ENCODE measurements at places on chromosomes 3 and 15.
A peak's percentile ranks its signal among the peaks of the same experiment; 100 is the strongest.

- no peak for DNase-seq
Observed at GRCh38 chr3:185527364-185527763, 25.0 kb downstream of the LIPH start.

- DNase-seq, result no peak
Observed at GRCh38 chr15:69410248-69410874, 3.8 kb upstream of the KIF23 start.

DNA sequence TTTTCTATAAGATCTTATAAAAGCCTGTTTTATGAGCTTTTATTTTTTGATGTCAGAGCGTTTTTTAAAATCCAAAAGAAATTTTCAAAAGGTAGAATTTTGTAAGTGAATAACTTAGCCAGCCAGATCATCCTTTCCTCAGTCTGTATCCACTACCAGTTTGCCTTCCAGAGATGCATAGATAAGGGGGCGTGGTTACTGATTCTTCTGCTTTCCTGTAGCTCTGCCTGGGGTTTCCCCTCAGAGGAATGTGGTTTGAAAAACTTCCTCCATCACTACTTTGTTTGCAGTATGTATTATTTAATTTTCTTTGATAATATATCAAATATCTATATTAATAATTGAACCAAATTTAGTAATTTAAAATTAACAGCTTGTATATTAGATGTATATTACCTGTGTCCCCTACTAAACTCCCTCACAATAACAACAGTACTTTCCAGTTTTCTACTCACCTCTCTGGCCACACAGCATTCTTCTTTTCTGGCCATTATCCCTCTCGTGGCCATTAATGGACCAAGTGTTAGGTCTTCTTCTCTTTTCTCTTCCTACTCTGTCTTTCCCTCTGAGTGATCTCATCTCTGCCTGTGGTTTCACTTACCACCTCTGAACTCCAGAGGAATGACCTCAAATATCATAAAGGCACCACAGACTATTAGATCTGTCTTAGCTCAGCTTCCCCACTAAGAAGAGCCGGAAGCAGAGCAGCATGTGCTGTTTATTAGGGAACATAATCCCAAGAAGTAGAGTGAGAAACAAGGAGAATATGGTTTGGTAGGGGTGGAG lies 239.7 kb downstream of the UBE2E2 start:
- peak; percentile 28 for DNase-seq

- DNase-seq, result no peak
Observed at GRCh38 chr3:130853581-130853980, 40.3 kb upstream of the ATP2C1 start.

DNA sequence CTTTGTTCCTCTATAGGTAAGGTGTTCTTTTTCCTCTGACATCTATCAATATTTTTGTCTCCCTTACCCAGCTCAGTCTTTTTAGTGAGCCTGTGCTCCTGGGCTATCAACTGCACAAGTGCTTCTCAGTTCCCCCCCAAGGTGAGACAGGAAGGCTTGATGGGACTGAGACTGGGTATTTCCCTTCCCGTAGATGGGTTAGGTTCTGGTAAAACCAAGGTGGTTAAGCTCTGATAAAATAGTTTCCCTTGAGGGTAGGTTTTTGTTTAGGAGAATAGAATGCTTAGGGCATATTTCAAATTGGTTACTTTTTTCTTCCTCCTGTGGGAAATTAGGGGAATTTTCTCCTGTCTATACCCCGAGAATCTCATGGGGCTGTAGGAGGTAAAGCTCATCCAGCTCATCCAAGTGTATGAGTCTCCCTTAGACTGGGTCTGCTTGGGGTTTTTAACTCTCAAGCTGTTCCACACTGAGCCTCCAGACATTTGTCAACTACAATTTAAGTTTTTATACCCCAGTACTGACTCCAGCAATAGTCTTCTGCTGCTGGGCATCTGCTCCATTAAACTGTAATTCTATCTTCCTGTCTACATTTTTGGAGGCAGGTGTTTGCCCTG lies 44.9 kb downstream of the OXSR1 start:
- no peak for DNase-seq

DNA sequence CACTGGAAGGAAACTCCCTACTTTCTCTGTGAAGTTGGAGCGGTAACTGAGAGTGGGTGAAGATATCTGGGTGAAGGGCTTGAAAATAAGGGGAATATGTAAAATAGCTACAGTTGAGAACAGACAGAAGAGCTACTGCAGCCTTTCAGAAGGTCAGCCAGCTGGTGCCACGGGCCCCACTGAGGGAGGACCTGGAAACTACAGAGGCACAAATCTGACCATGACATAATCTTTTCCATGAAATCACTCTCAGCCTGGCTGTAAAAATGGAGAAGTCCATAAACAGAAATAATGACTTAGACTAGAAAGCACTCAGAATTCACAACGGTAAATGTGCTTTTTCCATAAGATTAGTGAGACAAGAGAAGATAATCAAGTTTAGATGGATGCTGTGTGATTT lies 46.4 kb downstream of the ST3GAL6 start:
- no peak for DNase-seq

GRCh38 chr15:71294251-71294910 lies 179.1 kb downstream of the THSD4 start:
- peak; percentile 83 for DNase-seq

DNA sequence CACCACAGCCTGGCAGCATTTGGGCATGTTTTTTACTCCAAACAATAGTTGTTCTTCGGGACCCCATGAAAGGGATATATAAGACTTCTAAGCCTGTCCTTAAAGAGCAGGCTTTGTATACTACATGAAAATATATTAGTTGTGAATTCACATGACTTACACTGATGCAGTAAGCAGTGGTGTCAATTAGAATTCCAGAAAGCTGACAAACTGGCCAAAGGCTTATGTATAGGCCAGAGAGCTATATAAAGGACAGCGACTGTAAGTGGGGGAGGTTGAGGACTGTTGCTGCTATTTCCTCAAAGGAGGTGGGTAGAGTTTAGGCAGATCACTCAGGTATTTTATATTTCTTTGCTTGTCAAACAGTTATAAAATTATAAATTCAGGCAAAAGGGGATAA lies 24.8 kb downstream of the KPNA4 start:
- DNase-seq, result no peak

- DNase-seq, result no peak
Observed at GRCh38 chr15:74024687-74025086, 30.2 kb downstream of the PML start.

DNA sequence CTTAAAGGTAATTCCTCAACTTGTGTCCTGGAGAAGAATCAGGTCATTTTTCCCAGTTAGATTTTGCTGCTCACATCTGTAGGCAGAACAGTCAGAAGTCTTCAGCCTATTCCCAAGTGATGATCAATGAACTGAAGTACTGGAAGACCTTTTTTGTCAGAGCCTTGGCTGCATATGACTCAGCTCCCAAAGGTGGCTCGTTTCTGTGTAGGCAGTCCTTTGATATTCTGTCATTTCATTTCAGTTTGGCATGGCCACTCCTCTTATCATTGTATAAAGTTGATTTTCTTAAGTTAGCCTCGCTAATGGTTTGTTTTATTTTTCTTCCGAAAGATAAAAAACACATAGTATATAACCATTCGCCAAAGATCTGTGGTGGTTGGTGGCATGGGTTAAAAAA lies 90.7 kb downstream of the KLHL25 start:
- DNase-seq, result no peak

DNA sequence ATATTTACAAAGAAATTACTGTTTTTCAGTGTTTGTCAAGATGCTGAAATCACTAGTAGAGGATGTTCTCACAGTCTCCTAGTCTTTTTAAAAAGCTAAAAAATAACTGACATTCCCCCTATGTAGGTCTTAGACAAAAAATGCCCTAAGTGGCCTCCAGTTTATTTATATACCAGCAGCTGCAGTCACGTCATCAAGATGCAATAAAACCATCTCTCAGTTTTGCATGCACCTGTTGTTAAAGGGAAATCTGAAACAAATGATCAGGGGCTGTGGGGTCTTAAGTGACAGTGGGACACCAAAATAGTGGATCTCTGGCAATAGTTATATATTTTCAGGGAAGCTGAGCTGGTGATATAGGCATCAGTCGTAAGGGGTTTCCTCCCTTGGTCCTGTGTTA lies 146.5 kb upstream of the ARPP21 start:
- peak; percentile 25 for DNase-seq

DNA sequence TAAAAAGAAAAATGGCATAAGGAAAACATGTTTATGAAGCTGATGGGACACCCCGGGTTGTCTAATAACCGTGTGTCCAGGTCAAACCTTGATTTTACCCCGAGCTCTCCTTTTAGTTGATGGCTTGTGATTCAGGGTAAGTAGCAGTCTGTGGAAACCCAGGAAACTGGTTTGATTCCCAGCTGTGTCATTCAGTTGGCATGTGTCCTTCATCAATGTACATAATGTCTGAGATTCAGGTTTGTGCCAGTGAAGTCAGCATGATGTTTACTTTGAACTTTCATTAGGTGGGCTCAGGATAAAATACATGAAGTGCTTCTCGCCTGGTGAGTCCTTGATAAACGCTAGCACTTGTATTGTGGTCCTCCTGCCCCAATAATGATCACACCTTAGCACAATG lies 4.3 kb upstream of the COPG1 start:
- no peak for DNase-seq

DNA sequence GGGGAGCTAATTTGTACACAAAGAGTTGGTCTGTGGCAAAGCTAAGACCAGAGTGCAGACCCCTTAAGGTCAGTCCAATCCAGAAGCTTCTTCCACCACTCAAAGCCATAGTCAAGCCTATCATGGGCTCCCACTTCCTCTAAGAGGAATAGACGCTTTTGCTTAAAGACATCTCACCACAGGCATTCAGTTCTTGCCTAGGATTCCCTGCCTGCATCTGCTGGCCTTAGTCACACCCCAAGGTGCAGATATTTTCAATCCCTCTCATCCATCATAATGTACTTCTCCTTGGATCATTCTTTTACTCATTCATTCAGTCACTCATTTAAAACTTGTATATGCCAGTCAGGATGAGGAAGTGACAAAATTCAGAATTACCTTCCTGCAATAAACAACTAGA lies 179.6 kb upstream of the STT3B start:
- no peak for DNase-seq

- DNase-seq, result peak; percentile 58
Observed at GRCh38 chr3:37163262-37164015, 10.9 kb downstream of the LRRFIP2 start.

- no peak for DNase-seq
Observed at GRCh38 chr3:136351905-136352304, 101.8 kb downstream of the PCCB start.

- no peak for DNase-seq
Observed at GRCh38 chr3:50028346-50028745, 60.4 kb upstream of the RBM5 start.

- no peak for DNase-seq
Observed at GRCh38 chr3:172915911-172916514, 165.5 kb downstream of the ECT2 start.

GRCh38 chr3:160090653-160091052 lies 102.0 kb downstream of the IL12A start:
- no peak for DNase-seq

- no peak for DNase-seq
Observed at GRCh38 chr3:47573190-47574172, 5.2 kb downstream of the CSPG5 start.

DNA sequence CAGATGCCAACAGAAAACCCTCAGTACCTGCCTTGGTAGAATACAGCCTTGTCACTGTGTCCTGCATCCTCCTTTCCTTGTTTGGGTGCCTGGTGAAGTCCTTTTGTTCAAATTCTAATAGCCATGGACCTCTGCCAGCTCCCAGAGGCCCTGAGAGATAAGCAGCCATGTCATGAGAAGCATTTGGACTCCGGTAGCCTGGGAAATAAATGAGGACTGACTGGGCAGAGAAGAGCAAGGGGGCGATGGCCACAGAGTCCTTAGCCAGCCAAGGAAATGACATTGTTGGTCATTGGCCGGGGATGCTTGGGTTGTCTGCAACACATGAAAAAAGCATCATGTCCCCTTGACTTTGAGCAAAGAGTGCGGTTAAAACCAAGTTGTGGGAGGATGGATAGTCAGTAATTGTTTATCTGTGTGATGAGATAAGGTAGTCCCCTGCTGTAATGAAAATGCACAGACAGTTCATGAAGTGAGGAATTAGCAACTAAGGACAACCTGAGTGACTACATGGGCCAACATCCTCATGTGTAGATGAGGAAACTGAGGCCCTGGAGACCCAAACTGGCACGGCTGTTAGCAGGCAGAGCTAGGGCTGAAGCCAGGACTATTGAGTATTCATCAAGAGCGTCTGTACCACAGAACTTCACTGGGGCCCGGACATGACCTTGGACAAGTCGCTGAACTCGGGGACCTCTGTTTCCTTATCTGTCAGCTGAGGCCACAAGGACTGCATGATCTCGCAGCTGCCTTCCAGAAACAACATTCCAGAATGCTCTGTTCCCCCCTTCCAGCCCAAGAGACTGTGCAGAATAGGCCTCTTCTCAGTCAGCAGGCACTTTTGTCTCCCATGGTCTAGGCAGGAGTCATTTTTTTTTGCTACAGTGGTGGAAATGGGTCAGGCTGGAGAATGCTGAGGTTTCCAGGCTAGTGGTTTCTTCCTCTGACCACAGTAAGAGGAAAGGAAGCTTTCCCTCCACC lies 90.5 kb upstream of the CTDSPL start:
- no peak for DNase-seq

DNA sequence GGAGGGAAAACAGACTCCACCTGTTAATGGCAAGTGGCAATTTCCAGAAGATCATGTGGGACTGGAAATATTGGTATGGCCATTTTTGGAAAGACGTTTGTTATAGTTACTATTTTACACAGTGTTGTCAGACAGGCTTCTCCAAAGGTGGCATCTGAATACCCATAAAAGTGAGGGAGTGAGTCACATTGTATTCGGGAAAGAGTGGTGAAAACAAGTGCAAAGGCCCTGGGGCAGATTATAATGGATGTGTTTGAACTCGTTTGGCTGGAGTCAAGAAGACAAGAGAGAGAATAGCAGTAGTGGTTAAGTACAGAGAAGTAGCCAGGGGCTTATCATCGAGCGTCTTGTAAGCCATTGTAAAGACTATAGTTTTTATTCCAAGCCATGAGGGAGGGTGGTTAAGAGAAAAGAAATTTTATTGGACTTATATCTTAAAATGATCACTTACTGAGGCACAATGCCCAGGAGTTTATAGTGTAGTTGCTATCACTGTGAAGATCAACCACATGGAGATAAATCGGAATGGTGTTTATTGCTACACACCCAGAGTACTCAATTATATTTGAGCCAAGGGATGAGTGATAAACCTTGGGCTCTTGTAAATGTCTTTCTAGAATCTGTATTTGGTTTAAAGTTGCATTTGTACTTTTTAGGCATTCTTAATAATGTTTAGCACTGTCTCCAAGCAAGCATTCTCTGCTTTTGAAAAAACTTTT lies 212.8 kb upstream of the KBTBD8 start:
- no peak for DNase-seq

DNA sequence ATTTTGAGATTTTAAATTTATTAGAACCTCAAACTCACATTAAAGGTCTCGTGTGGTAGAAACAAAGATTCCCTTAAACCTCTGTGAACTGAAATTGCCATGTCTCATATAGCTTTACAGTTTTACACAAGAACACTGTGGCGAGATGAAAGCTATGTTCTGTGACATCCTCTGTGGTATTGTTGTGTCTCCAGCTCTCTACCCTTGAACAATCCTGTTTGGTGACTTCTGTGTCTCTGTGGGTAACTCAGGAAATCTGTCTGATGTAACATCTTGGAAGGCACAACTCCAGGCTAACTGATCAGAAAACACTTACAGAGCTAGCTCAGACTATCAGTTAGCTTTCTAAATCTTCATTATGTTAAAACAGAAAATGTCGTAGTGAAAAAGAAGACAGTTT lies 318.8 kb upstream of the GBE1 start:
- DNase-seq, result peak; percentile 41
